ENCODE measurements at places on chromosomes 7 and 10. TPM values are rescaled to one million over a fixed set of nuclear protein-coding genes. Genes with fewer than 3 reads are reported as not detected.

DNA sequence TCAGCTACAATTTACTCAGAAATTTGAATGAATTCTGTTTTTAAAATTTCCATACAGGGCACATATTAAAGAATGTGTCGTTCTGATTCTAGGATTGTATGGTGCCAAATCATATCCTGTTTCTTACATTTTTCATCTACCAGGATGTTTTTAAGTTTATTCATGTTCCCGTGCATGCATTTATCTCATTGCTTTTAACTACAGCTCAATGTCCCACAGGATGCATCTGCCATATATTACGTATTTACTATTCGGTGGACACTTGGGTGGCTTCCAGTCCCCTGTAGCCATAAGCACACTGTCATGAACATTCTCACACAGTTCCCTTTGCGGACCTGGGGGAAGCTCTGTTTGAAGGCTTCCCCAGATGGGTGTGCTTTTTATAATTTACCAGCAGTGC lies 122.3 kb downstream of the CCDC71L start:
- no peak for DNase-seq

DNA sequence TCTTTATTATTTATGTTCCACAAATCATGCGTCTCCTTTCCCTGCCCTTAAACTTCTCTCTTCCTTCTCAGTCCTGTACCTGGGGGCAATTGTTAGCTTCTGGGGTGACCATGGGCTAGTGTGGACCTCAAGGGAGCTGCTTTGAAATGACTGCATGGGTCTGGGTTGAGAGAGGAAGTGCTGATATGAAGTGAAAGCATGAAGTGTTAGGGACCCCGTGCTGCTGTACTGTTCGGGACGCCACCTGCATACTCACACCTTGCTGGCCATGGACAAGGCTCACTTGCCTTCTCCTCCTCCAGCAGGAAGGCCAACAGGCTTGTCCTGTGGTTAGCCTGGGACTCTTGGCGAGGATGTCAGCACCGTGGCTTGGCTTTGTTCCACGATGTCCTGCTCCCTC lies 56.7 kb downstream of the MTPN start:
- DNase-seq: no peak

Gene NEUROG3
- 0.14 TPM for total RNA-seq

Gene RSU1
- 64.9 TPM for total RNA-seq

Measured in H7 (cell line).